ENCODE measurements at places on chromosomes 6 and 20.
A peak's percentile ranks its signal among the peaks of the same experiment; 100 is the strongest.

- no peak for DNase-seq
These were observed 32.8 kb downstream of the PCMT1 start for GRCh38 chr6:149782337-149782736.

DNA sequence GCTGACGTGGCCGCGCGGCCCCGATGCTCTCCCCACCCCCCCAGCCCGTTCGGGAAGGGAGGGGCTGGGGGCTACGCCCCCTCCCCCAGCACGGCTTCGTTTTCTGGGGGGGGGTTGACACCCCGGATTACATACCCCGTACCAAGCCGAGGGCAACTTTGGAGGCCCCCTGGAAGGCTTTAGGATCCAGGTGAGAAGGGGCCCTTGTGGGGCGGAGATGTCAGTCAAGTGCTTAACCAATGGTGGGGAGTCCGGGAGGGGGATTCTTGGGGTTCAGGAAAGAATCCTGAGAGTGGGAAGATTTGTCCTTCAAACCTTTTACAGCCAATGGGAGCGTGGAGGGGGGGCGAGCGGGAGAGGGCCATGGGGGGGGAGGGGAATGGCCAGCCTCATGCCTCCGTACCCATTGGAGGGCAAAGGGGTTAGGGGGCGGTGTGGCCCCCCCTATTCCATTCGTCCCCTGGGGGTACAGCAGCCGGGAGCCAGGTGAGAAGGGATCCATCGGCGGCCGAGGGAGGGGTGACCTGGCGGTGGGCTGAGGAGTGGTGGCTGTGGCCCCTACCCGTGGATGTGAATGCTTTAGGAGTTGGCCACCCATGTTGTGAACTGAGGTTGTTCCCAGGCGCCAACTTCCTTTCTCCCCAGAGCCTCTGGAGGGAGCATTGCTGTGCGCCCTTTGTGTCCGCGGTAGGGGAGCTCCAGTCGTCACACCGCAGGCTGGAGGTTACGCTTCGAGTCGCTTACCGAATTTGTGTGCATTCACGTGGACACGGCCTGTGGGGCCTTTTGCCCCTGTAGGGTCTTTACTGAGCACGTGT is 682 bp downstream of the BRD2 start:
- peak; percentile 95 for DNase-seq

DNA sequence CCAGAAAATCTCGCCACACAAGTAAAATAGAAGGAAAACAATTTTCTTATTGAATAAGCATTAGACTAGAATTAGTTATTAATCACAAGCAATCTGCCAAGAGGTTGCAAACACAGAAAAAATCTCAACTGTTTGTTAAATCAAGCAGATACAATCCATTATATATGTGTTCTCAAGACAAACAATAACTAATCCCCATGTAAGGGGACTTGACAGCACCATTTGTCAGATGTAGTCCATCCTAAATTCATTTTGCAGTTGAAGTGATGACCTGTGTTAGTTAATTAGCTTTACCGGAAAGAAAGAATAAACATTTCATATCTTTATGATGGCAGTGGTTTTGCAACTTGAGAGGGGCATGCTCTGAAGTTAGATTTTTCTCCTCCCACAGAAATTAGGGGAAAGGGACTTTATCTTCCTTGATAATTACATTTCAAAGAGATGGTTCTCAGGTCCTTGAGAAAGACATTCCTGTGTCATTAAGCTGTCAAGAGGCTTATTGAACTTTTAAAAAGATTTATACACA is 1588.0 kb downstream of the GRIK2 start:
- DNase-seq, result no peak

DNA sequence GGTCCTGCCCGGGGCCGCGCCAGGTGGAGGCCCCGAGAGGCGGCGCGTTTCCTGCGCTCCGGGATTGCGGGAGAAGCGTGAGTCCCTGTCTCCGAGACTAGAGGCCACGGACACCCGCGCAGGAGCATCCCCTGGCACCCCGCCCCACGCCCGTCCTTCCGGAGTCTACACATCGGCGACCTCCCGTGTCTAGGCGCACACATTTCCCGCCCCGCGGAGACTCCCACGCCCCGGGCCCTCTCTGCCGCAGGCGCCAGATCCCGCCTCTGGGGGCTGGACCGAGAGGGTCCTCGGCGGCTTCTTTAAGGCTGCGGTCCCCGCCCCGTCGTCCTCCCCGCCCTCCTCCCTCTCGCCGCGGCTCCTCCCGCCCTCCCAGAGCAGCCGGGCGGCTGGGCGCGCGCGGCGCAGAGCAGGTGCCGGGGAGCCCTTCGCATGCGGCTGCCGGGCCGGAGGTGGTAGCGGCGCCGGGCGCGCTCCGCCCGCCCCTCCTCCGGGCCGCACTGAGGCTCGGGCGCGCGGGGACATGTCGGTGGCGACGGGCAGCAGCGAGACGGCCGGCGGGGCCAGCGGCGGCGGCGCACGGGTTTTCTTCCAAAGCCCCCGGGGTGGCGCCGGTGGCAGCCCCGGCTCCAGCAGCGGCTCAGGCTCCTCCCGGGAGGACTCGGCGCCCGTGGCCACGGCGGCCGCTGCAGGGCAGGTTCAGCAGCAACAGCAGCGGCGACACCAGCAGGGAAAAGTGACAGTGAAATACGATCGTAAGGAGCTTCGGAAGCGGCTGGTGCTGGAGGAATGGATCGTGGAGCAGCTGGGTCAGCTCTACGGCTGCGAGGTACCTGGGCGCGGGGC is at the start of gene PPP1R14C:
Gene PPP1R14C (plus strand): TSS at position 375 of the 846 bp plus-strand sequence. CDS start 149 bp downstream, at position 524.
- DNase-seq, result no peak

DNA sequence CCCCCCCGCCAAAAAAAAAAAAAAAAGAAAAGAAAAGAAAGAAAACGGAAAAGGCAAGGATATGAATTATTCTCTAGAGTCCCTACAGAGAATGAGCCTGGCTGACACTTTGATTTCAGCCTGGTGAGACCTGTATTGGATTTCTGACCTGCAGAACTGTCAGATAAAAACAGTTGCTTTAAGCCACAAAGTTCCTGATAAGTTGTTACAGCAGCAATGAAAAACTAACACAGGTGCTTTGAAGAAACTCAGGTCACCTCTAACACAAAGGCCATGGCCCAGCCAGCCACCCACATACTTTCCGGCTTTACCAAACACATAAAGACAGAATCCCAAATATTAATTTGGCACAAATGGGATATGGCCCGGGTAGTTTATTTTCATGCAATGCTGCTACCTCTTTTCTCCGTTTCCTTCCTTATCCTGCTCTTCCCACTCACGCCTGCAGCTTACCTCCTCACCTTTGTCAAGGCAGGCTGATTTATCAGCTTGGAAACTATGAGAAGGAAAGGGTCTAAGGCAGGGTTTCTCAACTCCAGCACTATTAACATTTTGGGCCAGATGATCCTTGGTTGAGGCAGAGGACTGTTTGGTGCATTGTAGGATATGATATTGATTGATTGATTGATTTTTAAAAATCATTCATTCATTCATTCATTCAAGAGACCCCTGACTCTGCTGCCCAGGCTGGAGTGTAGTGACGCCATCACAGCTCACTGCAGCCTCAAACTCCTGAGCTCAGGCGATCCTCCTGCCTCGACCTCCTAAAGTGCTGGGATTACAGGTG is 88.1 kb downstream of the ATXN1 start:
- DNase-seq, result no peak

- DNase-seq, result no peak
These were observed 363.8 kb downstream of the RNGTT start for GRCh38 chr6:88599571-88599970.

DNA sequence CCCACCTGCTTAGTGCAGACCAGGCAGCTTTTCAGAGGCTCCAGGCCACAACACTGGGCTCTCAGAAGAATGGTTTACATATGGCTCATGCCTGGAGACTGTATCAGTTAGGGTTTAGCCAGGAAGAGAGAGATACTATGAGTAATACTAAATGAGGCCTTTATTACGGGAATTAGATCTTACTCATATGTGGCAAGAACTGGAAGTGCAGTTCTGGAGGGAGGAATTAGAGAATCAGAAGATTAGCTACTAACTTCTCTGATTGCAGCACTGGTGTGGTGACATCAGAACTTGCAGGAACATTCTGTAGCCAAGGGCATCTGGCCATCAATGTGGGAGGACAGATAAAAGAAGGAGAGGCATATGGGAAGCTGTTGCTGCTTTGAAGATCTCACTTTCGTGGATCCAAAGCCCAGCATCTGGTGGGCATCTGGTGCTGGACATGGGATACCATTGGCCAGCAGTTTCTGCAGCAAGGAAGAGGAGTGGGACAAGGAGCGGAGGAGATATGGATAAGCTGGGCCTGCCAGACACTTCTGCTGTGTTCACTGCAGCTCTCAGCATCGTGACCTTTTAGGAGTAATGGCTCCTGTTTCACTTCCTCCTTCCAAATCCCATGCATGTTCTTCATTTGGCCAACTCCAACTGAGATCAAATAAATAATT is 248.5 kb downstream of the BTBD3 start:
- no peak for DNase-seq

GRCh38 chr6:31092769-31093505 is 19.4 kb downstream of the C6orf15 start:
- DNase-seq, result no peak

DNA sequence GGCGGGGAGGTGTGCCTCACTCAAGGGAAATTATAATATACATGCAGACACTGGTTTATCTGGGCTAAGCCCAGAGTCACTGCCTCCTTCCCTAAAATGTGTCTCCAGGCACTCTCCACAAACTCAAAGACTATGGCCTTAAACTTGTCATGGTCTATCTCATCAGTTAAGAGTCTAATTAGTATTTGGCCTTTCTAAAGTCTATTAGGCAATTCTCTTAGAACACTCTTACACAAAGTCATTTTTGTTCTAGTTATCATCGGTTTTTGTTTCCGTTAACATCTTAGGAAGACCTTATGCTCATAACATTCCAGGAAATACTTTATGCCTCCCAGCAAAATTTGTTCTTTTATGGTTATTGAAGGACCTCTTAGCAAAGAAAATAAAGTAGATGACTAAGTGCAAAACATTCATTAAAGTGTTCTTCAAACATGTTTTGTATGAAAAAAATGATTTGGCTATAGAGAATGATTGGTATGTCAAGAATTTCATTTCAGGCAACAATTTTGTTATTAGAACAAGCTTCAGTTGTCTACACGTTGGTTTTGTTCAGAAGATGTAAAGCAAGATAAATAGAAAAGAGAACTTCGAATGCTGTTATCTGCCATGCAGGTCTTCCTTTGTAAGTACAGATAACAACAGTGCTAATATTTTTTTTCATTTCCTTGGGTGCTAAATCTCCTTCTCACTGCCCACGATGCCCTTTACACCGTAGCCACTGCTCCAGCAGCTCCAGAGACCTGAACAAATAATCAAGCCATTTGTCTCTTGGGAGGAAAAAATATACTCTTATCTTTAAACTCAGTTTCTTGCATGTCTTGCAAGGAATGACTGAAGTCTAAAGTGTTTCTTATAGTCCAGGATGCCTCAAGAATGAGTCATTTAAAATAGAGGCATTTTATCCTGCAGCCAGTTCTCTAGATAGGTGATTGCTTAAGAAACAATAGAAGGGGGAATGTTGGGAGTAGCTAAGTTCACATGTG is 170.4 kb downstream of the HTR1B start:
- DNase-seq, result no peak

GRCh38 chr20:19713822-19714578 is 44.1 kb upstream of the RIN2 start:
- no peak for DNase-seq

DNA sequence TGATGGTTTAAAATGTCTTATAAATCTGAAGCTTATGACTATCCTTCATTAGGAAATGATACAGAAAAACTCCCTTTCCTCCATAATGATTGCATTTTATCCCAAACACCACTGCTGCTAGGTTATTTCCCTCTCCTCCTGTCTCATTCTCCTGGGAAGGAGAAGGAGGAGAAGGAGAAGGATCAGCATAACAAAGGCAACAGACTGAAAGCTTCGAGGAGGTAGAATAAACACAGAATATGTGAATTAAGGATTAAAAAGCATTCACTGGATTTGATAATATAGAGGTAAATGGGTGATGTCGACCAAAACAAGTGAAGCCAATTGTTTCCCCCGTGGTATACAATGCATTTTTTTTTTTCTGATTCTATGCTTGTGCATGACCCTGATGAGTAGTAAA is 82.0 kb downstream of the WASF1 start:
- no peak for DNase-seq

GRCh38 chr6:111766201-111766857 is 106.9 kb downstream of the FYN start:
- no peak for DNase-seq

GRCh38 chr6:117549611-117550010 is 52.7 kb downstream of the GOPC start:
- no peak for DNase-seq

All from NCI-H82 (cell line).